ENCODE measurements at places on chromosomes 7 and 10.

DNA sequence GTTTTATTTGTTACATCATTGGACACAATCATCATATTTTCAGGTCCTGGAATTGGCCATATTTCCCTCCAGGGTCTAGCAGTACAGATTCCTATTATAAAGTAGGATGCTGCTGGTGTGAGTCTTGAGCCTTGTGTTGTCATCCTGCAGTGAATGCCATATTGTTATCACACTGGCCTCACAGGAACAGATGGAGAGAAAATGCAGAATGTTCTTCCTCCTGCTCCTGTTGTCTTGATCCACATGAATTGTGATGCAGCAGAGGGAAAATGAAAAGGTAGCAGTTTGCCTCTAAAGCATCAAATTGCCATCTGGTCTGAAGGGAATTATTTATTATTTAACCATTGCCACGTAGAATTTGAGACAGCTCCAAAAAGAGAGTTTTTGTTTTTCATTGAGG lies 248.6 kb downstream of the GPAM start:
- DNase-seq: no peak

DNA sequence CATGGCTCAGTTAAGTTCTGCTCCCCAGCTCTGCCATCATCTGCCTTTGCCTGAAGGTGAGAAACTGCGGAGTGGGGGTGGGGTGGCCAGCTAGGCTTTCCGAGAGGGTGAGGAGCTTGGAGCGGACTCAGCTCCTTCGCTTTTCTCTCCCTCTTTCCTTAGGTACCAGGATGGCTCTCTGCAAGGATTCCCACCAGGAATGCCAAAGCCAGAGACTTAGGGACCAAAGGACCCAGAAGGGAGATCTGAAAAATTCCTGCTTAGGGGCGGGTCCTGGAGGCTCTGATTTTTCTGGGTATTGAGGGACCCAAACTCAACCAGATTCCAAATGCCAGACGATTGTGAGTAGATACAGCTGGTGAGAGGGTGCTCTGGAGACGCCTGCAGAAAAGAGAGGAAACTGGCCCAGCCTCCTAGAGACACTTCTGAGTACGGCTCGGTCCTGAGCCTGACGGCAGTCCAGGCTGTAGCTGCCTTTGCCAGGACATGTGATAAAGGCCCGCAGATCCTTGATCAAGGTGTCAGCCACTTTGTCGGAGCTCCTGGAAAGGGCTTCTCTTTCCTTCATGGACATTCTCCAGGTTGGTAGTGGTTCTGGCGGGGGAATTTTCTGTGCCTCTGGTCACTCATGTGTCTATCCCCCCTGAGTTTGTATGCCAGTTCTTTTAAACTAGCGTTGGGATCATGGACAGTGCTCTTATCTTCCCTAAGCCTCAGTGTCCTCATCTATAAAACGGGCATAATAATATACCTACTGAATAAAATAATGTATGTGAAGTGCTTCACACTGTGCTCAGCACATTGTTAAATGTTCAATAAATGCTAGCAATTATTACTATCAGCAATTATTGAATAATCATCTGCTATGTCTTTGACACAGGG lies 42.5 kb upstream of the BTRC start:
- DNase-seq: no peak

- DNase-seq: no peak
Measured at GRCh38 chr10:101237081-101237981, 8.1 kb upstream of the LBX1 start.

GRCh38 chr10:48461623-48462481 lies 143.0 kb downstream of the ARHGAP22 start:
- no peak for DNase-seq

GRCh38 chr10:10975647-10976046 lies 42.0 kb upstream of the CELF2 start:
- DNase-seq: no peak

Data from HCT116 (cell line).